ENCODE measurements at places on chromosomes 4 and X.

DNA sequence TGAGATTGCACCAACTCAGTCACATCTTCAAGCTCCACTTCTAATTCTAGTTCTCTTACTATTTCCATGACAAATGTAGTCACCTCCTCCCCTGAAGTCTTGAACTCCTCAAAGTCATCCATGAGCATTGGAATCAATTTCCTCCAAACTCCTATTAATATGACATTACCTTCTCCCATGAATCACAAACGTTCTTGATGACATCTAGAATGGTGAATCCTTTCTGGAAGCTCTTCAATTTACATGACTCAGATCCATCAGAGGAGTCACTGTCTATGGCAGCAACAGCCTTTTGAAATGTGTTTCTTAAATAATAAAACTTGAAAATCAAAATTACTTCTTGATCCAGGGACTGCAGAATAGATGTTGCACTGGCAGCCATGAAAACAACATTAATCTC lies 34.5 kb downstream of the GALNTL6 start:
- no peak for DNase-seq

DNA sequence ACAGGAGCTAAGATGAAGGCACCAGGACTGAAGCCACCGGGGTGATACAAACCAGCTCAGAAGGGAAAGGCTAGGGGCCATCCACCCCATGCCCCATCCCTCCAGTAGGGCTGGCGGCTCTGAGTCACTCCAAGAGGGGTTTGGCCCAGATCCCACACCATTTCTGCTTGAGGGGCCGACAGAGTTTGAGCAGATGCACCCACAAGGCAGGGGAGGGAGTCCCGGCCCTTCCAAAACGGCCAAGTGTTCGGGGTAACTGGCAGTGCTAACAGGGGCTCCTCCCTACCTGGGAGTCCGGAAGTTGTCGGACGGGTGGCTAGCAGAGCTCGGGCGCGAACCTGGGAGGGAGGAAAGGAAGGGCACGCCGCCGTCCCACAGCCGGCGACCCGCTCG lies 412 bp downstream of the SLC10A3 start:
- peak; percentile 22 for DNase-seq

DNA sequence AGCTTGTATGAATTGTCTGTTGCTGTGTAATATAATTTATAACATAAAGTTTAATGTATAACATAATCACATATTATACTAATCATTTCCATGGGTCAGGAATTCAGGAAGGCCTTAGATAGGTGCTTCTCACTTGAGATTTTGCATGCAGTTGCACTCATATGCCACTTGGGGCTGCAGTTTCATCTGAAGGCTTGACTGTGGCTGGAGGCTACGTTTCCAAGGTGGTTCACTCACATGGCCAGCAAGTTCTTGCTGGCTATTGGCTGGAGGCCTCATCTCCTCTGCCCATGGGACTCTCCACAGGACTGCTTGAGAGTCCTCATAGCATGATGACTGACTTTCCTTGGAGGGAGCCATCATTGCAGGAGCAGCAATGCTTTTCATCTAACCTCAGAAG lies 53.4 kb upstream of the STX18 start:
- DNase-seq: no peak

- no peak for DNase-seq
Observed at GRCh38 chr4:118889312-118889691, 648 bp downstream of the SYNPO2 start.

Data from activated CD4-positive, alpha-beta T cell treated with anti-CD3 and anti-CD28 coated beads, Interleukin-2, amount 10 ng/mL, durations not matched to agents 7 days and 5 days (primary cell).